NCI-H187 (cell line): ENCODE measurements at places on chromosomes 7 and 10.

DNA sequence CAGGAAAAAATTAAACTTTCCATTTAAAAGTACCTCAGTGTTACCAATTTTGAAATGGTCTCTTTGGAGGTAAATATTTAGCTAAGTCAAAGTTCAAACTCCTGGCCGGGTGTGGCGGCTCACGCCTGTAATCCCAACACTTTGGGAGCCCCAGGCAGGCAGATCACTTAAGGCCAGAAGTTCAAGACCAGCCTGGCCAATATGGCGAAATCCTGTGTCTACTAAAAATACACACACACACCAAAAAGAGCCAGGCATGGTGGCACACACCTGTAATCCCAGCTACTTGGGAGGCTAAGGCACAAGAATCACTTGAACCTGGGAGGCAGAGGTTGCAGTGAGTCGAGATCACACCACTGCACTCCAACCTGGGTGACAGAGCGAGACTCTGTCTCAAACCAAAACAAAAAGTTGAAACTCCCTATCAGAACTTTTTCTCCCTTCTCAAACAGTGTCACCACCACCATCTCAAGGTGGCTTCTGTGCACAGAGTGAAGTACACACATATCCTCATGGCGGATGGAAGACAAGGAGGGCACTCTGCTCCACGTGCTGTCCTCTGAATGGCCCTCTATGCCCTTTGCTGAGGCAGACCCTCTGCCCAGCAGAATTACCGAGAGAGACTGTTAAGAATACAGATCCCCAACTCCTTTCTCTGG, 11.7 kb upstream of the PIK3CG start:
- no peak for DNase-seq

- DNase-seq = no peak
Measured at GRCh38 chr10:44064317-44064716, 320.6 kb downstream of the CXCL12 start.

- DNase-seq = no peak
Measured at GRCh38 chr10:104246976-104247375, 7.7 kb upstream of the GSTO1 start.

DNA sequence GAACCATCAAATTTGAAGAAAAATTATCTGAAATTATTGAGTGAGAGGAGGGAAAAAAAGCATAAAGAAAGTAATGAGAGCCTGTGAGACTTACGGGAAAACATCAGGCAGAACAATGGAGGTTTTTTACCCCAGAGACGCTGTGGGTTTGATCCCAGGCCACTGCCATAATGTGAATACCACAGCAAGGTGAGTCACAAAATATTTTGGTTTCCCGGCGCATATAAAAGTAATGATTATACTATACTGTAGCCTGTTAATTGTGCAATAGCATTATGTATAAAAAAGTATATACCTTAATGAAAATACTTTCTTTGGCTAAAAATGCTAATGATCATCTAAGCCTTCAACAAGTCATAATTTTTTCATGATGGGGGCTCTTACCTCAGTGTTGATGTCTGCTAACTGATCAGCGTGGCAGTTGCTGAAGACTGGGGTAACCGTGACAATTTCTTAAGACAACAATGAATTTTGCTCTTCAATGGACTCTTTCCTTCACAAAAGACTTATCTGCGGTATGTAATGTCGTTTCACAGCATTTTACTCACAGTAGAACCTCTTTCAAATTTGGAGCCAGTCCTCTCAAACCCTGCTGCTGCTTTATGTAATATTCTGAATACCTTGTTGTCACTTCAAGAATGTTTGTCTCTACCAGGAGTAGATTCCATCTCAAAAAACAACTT, 97.0 kb upstream of the FAM20C start:
- DNase-seq = no peak

DNA sequence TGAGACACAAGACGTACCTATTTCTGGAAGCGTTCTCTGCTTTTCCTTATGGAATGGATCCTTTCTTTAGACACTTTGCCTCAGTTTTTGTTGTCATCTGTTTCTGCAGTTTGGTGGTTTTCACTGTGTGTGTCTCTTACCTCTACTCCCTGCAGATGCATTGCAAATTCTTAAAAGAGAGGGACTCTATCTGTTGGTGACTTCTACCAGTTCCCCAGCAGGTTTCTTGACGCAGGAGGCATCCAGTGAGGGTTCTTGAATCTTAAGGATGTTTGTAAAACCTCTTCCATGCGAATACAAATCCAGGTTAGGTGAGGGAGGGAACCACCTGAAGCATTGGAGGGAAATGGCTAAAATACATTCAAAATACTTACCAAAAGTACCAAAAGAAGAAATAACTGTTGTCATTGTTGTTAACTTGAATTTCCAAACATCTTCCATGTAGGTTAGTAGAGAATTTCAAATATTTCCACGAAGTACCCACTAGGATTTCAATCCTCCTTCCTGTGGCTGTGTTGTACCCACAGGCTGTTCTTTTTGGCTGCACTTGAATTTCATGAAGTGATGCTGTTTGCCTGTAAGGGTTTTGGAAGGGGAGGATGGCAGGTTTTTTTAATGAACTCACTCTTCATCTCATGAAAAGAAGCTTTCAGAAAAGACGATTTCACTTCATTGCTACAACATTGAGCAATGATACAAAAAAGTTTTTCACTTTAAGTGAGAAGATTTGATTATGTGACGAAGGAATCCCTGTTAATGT, 32.2 kb downstream of the PLXDC2 start:
- DNase-seq = no peak

- DNase-seq = no peak
Measured at GRCh38 chr7:76356823-76357222, 2.0 kb downstream of the YWHAG start.

DNA sequence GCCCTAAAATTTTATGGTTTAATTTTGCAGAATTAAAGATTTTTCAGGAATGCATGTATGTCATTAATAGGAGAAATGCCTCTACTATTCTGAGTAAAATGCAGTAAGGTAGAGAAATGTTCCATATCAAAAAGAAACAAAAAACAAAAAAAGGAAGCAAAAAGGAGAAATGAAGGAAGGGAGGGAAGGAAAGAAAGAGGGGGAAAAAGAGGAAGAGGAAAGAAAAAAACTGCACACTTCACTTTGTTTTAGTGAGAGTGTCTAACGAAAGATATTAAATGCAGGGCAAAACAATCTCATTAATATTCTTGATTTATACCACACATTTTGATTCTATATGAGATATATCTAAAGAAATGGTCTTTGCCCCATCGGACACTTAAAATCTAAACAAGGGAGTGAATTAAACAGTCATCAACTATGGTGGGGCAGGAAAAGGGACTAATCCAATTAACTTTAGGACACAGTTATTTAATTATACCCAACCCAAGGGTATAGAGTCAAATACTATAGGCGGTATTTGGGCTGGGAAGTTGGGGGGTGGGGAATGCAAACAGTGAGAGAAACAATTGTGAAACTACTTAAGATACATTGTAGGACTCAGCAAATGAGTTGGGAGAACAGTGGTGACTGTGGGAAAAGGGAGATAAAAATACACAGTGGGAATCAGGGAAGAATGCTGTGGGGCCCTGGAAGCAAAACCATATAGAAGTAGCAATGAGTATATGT, 27.0 kb downstream of the IMMP2L start:
- no peak for DNase-seq
